ENCODE measurements at places on chromosomes 6 and 20.

GRCh38 chr6:151747896-151748295 lies 59.6 kb upstream of the ESR1 start:
- no peak for DNase-seq

DNA sequence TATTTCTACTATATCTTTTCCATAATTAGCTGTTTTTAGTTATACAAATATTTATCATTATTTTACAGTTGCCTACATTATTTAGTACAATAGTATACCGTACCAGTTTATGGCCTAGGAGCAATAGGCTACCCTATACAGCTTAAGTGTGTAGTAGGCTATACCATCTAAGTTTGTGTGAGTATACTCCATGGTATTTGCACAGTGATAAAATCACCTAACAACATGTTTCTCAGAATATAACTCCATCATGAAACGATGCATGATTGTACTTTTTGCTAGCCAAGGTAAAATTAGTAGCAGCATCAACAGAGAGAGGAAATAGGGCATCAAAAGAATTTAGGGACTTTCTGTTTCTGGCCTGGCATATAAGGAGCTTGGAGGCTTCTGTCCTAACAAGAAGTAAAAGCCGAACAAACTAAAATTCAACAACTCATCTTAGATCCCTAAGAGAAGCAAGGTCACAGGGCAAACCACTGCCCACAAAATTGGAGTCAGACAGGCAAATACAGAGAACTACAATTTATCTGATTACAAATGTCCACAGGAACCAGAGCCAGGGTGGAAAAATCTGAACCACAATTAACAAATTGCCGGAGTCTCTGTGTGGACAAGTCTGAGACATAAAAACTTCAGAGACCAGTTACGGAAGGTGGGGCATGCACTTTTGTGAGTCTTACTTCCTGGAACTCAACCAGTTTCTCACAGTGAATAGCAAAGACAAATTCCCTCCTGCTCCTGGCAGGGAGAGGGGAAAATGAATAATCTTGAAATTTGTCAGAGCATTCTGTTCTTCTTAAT lies 671.4 kb downstream of the RFPL4B start:
- DNase-seq = peak; percentile 85

DNA sequence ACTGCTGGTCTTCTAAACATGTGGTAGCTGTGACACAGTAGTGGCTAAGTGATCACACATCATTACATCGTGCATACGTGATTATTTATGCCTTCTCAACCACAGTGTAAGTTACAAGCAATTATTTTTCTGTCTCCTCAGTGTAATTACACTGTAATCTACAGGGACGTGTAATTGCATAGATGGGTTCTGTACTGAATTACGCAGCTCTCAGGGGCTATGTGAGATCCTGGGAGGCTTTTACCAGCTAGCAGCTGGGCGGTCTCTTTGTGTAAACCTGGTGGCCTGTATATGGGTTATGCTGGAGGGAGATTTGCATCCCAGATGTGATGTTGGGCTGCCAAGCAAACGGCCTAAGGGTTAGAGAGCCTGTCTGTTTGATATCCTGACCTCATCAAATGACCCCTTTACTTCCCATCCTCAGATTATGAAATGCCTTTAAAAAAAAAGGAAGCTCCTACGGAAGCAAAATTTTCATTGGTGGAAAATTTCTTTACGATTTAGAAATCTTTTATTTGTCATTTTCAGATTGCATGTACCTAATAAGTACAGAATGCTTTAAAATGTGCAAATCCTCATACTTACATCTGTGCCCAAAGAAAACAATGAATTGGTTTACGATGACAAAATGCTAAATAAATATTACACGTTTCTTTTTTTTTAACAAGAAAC lies 402.8 kb upstream of the JAG1 start:
- DNase-seq = no peak

DNA sequence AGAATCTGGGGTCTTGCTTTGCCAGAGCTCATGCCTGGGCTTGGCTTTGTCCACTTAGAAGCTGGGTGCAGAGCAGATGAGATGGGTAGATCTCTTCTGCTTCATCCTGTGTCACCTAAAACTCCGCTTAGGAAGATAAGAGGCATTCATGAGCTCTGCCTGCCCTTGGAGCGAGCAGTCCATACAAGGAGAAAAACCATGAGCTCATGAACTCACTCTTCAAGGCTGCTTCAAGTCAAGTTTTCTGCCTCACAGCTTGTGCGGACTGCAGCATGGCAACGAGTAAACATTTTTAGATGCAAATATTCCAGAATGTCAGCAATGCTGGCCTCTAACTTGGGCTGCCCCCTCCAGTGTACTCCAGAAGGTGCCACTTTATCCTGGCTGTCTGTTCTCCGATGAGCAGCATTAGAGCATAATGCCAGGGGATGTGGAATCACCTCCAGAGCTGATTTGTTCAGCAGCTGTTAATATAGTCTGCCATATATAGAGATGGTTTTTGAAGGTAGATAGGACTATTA lies 10.7 kb upstream of the UQCC2 start:
- DNase-seq = no peak

GRCh38 chr6:109451376-109451775 lies 4.2 kb downstream of the MICAL1 start:
- DNase-seq = no peak

DNA sequence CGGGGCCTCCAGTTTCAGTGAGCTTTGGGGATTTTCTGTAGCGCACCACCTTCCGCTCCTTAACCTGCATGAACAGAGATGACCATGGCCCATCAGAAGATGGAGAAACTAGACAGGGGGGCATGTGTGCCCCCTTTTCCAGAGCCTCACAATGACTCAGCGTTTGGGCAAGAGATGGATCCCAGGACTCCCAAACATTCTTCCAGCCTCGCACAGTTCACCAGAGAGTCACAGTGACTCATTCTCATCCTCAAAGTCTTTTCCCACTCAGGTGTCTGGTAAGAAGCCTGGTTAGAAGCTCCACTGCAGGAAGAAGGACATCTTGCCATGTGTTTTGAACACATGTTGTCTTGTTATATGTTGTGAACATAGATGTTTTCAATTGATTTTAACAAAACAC lies 76.2 kb upstream of the FRMD1 start:
- DNase-seq = peak; percentile 74

- DNase-seq = no peak
These were observed 72.6 kb upstream of the PLEKHG1 start for GRCh38 chr6:150527100-150527499.
